ENCODE measurements at places on chromosomes 7 and 10.

GRCh38 chr10:115937768-115938056, 335.3 kb downstream of the GFRA1 start:
- DNase-seq, result no peak

DNA sequence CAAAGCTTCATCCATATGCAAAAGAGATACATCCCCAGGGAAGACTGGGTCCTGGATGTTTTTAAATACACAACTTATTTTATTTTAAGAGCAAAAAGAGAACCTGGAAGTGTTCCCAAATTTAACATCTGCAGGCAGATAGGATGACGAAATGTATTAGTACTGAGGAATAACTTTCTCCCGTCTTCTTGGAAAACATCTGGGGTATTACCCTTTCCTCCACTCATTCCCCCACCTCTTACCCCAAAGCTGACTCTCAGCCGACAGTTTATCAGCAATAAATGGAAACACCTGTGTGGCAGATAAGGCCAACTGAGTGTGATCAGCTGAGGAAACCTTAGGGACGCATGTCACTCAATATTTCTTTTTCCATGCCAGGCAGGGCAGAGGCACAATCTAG, 435.6 kb upstream of the NPVF start:
- peak; percentile 3 for DNase-seq

DNA sequence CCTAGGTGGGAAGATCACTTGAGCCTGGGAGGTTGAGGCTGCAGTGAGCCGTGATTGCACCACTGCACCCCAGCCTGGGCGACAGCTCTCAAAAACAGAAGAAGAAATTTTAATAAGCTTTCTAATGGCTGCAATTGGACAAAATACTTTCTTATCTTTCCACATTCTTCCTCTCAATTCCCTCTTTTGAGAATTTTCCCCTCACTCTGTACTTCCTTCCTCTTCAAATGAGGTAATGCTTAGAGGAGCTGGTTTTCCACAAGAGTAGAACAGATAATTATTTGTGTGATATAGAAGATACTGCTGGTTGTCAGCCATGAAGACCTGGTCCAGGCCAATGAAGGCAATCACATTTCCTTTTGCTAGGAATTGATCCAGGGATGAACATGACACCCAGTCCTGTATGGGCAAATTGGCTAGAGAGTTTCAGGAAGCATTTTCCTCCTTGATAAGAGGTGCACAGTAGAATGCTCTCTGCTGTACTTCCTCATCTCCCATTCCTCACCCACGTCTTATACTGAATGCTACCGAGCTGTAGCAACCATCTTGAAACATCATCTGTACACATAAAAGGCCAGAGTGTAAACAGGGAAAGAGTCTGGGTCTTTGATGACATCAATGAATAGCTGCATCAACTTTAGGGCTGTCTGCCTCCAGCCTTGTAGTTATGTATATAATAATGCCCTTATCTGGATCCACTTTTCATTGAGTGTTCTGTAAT, 103.9 kb downstream of the CDK6 start:
- no peak for DNase-seq

DNA sequence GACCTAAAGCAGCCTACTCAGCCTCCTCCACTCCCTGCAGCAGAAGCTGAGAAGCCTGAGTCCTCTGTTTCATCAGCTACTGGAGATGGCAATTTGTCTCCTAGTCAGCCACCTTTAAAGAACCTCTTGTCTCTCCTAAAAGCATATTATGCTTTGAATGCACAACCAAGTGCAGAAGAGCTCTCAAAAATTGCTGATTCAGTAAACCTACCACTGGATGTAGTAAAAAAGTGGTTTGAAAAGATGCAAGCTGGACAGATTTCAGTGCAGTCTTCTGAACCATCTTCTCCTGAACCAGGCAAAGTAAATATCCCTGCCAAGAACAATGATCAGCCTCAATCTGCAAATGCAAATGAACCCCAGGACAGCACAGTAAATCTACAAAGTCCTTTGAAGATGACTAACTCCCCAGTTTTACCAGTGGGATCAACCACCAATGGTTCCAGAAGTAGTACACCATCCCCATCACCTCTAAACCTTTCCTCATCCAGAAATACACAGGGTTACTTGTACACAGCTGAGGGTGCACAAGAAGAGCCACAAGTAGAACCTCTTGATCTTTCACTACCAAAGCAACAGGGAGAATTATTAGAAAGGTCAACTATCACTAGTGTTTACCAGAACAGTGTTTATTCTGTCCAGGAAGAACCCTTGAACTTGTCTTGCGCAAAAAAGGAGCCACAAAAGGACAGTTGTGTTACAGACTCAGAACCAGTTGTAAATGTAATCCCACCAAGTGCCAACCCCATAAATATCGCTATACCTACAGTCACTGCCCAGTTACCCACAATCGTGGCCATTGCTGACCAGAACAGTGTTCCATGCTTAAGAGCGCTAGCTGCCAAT, 202.2 kb downstream of the ZEB1 start:
- DNase-seq, result no peak

GRCh38 chr10:16599662-16600061, 78.0 kb upstream of the C1QL3 start:
- DNase-seq, result no peak

- no peak for DNase-seq
Observed at GRCh38 chr7:44067064-44067951, 1.9 kb upstream of the PGAM2 start.

DNA sequence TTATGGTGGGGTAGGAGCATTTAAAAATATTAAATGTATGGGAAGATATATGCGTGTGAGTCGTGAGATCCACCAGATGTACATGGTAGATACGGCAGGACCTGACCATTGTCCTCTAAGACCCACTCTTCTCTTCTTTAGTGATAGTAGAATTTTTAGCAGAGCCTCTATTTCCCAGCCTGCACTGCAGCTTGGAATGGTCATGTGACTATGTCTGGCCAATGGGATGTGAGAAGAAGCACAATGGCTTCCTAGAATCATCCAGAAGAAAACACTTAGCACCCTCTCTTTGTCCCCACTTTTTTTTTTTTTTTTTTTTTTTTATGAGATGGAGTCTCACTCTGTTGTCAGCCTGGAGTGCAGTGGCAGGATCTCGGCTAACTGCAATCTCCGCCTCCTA, 86.6 kb upstream of the CYTH3 start:
- DNase-seq, result no peak

DNA sequence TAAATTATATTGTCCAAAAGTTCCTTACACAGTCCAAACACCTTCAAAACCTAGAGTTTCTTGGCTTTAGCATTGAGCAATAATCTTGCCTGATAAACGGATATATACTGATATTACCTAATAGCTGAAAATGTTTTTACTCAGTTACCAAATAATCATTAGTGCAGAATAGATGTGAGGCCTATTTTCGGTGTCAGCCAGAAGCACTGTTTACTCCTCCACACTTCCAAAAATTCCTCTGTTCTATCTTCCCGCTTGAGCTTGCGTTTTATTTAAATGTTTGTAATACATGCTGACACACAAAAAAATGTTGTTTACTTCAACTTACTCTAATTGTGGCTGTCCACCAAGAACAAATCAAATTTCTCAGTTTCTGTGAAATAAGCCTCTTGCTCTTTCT, 606.2 kb upstream of the TEX47 start:
- DNase-seq, result no peak

- no peak for DNase-seq
Observed at GRCh38 chr7:88350118-88350517, 43.4 kb upstream of the STEAP4 start.

DNA sequence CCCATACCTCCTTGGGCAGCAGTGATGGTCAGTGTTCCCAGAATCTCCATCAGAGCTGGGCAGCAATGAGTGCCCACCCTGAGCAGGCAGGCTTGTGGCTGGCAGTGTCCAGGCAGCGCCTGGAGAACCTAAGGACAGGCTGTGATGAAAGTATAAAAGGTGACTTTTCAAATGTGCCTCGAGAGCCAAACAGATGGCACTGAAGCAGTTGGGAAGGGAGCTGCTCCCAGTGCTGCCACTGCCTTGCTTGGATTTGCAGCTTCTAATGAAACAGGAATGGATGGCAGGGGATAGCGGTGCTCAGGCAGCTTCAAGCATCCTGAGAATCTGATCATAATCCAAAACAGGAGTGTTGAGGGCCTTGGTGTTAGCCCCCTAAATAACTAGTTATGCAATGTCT, 179.8 kb upstream of the AOAH start:
- DNase-seq, result no peak

DNA sequence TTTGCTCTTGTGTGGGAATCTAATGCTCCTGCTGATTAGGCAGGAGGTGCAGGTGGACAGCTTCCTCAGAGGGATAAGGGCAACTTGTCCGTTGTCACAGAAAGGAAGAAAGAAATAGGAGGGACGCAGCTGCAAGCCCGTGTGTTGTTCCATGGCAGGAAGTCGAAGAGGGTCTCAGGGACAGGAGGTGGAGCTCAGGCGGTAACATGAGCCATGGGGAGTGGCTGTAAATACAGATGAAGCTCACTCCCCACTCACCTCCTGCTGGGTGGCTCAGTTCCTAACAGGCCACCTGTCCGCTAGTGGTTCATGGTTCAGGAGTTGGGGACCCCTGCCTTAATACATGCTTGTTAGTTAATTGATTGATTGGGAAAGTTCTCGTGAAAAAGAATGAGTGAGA, 101.7 kb upstream of the SFMBT2 start:
- no peak for DNase-seq

DNA sequence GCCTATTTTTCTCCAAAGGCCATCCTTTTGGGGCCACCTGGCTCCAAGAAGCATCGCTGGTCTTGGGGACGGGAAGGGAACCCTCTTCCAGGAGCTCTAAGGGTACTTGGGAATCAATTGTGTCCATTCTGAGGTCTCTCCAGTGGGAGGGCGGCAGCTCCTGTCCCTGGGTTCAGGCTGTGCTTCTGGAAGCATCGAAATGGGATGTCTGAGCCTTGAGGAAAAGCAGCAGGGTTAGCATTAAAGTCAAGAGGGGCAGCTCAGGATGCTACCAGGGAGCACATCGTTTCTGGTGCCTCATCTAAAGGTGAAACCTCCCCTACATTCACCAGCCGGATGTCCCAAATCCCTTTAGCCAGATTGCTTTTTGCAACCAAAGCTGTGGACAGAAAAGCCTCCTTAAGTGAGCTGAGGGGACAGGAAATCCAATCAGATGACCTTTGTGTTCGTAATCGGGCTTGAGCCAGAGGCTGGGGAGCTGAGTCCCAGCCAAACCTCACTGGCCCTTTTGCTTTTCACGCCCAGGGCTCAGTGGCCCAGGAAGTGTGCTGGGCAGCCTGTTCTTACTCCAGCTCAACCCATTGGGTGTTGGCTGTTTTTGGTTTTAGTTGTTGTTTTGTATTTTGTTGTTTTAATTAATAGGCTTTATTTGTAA, 88.8 kb upstream of the ANLN start:
- DNase-seq, result peak; percentile 31

- DNase-seq, result no peak
Observed at GRCh38 chr7:69908454-69908853, 310.2 kb downstream of the AUTS2 start.

DNA sequence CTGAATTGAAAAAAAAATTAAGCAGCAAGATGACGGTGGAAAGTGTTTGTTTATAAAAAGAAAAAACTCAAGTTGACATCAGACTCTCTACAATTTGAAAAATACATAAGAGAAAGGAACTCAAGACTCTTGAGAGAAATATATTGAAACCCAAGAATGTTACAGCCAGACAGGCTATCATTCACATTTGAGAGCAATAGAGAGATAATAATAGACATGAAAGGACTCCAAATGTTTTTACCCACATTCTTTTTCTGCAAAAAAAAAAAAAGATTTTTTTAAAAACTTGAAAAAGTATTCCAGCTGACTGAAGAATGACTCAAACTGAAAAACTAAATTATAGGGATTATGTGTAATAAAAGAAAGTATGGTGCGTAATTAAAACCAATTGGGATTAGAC, 532.4 kb downstream of the INHBA start:
- peak; percentile 53 for DNase-seq

GRCh38 chr10:36872702-36873393, 252.6 kb upstream of the ANKRD30A start:
- no peak for DNase-seq

GRCh38 chr7:12130609-12131008, 80.5 kb upstream of the TMEM106B start:
- peak; percentile 0 for DNase-seq

DNA sequence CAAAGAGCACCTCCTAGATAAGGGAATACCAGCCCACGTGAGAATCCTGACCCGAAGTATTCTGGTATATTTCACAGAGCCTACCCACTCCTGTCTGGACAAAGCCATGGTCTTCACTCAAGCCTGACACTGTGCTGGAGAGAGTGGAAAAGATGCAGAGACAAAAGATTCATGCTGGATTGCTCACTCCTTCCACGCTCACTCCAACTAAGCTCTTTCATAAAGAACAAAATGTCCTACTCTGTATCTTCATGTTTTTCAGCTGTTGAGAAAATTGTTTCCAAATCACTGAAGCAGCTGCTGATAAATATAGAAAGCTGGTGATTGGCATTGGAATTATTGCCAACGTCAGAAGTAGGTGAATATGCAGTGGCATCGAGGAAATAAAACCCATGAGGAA, 106.0 kb downstream of the ABLIM1 start:
- no peak for DNase-seq

DNA sequence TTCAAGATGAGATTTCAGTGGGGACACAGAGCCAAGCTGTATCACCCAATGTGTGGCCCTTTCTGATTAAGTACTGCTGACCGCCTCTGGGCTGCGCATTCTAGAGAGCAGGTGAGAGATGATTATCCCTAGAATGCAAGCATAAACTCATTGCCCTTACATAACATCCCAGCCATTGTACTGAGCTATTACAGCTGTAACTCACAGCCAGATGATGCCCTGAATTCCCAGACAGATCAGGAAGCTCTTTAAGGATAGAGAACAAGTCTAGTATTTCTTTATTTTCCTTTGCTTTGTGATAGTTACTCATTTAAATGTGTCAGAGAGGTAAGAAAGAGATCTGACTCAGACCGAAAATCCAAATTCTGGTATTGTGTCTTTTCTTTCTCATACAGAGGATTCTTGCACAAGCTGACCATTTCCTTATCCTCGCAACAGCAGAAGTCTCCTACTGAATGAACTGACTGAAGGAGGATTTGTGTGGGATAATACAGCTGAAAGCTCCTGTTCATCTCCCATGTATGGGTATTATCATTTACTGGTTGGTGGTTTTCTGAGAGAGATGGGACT, 58.4 kb downstream of the ZNF22 start:
- no peak for DNase-seq

DNA sequence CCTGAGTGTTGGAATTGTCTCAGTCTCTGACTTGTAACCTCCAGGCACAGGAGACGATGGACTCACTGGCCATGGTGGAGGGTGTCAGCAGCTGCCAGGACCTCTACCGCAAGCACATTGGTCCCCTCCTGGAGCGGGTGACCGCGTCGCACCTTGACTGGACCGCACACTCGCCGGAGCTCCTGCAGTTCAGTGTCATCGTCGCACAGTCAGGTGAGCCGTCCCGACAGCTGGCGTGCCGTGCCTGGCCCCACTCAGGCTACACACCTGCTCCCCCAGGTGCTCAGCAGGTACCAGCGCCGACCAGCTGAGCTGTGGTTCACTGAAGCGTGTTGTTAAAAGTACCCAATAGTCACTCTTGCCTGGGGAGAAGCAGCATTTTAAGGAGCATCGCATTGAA, 36.7 kb upstream of the PRKAR1B start:
- DNase-seq, result no peak
